Immature natural killer cell (primary cell): ENCODE measurements at places on chromosomes 6 and 20.

- DNase-seq: no peak
Measured at GRCh38 chr20:10077081-10077471, 42.3 kb downstream of the ANKEF1 start.

DNA sequence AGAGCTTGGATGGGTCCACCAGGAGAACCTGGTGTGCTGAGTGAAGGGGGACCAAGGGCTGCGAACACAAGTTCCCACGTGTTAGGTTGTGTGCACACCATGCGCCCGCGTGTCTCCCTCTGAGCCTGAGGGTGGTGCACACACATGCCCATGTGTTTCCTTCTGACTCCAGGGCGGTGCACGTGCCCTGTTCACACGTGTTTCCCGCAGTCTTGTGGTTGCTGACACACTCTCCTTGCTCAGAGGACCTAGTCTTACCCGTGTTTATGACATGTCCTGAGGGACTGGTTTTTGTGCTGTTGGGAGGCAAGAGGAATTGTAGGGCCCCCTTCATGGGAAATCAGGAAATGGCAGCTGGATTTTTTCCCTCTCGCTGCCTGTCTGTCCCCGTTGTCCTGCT, 36.3 kb upstream of the PCMTD2 start:
- peak; percentile 17 for DNase-seq

DNA sequence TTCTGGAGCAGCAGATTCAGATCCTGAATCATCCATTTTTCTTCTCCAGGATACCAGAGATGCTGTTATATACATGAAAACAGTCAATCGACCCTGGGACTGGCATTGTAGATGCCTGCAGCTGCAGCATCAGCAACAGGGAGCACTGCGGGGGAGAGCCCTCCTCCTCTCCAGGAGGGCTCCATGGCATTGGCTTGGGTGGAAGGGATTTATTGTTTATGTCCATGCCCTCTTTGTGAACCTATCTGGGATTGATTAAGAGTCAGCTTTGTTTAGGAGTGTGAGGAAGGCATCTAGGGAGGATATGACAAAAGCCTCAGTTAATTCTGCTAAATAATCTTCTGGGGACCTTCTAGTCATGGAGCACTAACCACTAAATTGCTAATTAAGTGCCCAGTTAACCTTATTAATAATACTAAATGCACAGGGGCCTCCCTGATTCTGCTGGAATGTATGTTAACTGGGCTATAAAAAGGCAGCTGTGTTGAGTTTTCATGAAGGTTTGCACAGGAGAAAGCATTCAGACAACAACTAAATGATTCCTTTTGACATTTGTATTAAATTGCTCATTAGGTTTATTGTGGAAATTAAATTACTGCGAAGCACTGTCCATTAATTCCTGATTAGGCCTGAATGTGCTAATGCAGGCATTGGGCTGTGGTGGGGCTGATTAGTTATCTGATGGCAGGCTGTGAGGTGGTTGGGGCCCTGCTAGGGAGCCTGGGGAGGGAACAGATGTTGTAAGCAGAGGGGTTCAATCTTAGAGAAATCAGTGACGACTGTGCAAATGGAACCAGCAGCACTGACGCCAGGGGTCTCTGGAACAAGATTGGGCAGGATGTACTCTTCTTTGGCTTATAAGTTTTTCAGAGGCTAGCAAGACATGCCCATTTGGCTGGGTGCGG, 57.6 kb downstream of the IMPG1 start:
- DNase-seq: no peak

GRCh38 chr20:5033566-5033965, 32.3 kb upstream of the SLC23A2 start:
- no peak for DNase-seq

DNA sequence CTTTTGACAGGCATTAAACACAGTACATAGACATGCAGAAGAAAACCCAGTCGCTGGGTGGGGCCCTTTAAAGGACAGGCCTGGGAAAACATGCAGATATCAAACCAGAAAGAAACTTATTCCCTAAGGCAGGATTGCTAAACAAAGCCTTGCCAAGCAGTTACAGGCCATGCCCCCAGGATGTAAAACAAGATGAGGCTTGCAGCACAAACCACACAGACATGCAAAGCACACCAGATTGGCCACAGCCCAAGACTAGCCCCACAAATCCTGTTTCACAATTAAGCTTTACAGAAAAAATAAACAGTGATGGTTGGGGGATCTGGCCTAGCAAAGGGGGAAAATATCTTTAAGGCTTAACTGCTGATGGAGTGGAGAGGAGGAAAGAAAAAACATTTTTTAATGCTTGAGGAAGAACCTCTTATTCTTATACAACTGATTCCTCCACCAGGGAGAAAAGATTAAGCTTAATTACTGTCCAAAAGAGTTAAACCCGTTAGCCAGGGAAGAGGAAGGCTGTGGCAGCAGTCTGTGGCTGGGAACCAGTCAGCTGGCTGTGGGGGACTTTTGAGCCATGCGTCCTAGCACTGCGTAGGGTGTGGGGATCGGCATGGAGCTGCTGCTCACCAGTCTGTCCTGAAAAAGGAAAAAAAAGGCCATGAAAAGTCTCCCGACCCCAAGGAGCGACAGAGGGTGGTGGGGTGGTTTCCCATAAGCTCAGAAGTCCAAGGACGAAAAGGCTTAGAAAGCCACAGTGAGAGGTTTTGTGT, 28.4 kb downstream of the COL19A1 start:
- DNase-seq: no peak
